Upper lobe of right lung (tissue), 1 donor: ENCODE measurements at places on chromosomes 5 and 9. TPM values are rescaled to one million over a fixed set of nuclear protein-coding genes. Genes with fewer than 3 reads are reported as not detected.
A peak's percentile ranks its signal among the peaks of the same experiment; 100 is the strongest.

The KLF4 gene
- 143 TPM for total RNA-seq

DNA sequence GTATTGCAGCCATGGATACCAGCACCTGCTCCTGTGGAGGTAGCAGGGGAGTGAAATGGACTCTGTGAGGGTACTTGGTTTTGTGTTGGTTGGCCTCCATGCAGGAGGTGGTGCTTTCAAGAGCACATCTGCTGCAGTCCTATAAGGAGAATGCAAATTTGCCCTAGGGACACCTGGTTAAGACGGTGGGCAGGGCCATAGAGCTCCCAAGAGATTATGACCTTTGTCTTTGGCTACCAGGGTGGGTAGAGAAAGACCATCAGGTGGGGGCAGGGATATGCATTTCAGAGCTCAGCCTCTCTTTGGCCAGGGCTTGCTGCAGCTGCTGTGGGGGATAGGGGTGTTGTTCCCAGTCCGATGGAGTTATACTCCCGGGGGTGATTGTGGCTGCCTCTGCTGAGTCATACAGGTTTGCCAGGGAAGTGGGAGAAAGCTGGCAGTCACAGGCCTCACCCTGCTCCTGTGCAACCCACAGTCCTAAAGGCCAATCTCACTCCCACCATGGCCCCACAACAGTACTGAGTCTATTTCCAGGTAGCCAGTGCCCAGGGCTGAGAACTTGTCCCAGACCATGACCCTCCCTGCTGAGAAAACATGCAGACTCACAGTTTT is 14.0 kb upstream of the PDLIM4 start:
- DNase-seq, result peak; percentile 29

- DNase-seq, result no peak
Measured at GRCh38 chr9:12314589-12314988, 378.6 kb upstream of the TYRP1 start.

The CERT1 gene
- 60.7 TPM for total RNA-seq

DNA sequence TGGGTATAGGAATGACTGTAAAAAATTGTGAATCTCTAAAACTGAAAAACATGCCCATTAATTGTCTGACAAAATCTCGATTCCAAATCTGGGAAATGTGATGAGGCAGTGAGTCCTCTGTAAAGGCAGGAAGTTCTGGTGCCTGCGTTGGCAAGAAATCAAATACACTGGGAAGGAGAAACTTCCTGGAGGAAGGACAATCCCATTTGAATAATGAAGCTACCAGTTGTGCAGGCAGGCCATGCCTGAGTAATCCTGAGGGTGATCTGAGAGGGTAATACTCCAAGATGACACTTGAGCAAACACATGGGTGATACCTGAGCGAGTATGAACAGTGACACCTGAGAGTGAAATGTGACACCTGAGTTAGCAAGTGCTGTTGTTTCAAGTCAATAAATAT is 49.7 kb downstream of the KIF24 start:
- no peak for DNase-seq

The NAIP gene
- 28.8 TPM for total RNA-seq

The GOLPH3 gene
- 112 TPM for total RNA-seq

DNA sequence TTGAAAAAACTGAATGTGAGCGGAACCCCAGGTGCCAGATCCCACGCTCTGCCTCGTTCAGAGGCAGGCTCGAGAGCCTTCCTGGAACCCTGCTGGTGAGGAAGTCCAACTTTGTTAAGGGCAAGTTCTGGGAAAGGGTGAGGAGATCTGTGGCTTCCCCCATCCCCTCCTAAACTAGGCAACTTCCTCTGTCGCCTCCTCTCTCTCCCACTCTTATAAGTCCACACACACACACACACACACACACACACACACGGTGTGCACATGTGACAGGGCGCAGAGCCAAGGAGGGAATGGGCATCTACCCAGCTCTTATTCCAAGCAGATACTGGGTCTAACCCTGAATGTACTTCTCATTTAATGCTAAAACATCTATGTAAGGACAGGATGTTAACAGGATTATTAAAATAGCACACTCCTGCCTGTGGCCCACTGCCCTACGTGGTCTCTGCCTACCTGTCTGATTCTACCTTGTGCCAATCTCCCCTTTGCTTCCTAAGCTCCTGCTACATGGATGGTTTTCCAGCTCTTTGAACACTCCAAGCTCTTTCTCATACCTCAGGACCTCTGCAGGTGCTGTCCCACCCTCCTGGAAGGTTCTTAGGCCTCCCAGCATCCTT is 72.4 kb upstream of the FBXW11 start:
- peak; percentile 67 for DNase-seq

The SHISAL2B gene
- not detected for total RNA-seq

DNA sequence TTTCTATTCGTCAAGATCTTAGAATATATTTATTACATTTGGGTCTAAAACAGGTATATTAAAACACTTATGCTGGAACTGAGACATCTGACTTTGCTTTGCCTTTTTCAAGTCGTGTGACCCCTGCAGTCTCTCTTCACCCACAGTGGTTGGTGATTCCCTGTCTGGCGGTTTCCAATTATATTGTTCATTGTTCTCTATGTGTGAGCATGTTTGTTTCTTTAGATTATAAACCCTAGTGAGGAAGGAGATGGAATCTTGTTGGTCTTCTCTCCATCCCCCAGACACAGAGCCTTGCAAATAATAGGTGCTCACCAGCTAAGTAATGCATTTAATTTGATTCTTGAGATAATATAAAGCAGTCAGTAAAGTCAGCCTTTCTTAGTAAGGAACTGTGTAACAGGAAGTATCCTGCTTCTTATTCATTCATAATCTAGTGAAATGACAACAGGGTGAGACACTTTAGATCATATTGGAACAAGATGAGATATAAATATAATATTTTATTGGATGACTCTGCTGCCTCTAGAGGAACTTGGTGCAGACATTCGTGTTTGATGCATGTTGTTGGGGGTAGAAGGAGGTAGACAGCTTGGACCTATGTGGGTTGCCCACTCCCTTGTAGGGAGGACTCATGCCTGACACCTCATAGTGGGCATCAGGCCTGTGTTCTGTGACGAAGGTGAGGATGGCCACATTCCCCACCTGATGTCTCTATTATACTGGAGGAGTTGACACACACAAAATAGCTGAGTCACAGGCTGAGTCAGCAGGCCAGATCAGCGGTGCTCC is 88.1 kb downstream of the FGF1 start:
- no peak for DNase-seq

GRCh38 chr5:181205761-181206649 is 1.0 kb upstream of the TRIM7 start:
- DNase-seq, result no peak

The CER1 gene
- not detected for total RNA-seq

GRCh38 chr5:41095324-41096101 is 24.4 kb upstream of the MROH2B start:
- no peak for DNase-seq

The NXNL2 gene
- total RNA-seq, result not detected

GRCh38 chr5:119301906-119302305 is 53.9 kb upstream of the TNFAIP8 start:
- DNase-seq, result no peak

The AGXT2 gene
- total RNA-seq, result not detected

The TRIM7 gene
- total RNA-seq, result 4.9 TPM

GRCh38 chr5:2269656-2270055 is 386.9 kb upstream of the IRX4 start:
- DNase-seq, result no peak

The PLAA gene
- 22.1 TPM for total RNA-seq

GRCh38 chr9:137382444-137383080 is 40.4 kb downstream of the EXD3 start:
- DNase-seq, result peak; percentile 60

DNA sequence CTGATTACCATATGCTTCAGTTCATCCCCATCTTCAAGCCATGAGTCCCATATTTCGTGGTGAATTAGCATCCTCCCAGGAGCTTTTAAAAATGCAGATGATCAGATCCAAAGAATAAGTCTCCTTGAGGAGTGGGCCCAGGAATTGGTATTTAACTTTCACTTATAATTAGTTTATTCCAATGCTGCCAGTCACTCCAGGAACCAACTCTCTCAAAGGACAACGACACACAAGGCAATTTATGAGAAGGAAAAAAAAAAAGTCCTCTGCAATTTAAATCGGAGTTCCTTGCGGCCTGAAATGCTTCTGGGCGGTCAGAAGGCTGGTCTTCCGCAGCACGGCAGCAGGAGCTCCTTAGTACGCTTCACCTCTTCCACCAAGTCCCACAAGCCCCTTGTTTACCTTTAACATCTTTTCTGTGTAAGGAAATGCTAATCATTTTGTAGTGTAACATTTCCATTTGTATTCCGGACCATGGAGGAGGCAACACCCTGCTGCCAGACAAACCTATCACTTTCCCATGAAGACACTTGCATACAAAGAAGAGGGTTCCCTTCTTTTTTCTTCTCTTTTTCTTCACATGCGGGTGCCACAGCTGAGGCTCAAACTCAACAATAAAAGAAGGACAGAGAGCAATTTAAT is 16.3 kb upstream of the KCNV2 start:
- no peak for DNase-seq

DNA sequence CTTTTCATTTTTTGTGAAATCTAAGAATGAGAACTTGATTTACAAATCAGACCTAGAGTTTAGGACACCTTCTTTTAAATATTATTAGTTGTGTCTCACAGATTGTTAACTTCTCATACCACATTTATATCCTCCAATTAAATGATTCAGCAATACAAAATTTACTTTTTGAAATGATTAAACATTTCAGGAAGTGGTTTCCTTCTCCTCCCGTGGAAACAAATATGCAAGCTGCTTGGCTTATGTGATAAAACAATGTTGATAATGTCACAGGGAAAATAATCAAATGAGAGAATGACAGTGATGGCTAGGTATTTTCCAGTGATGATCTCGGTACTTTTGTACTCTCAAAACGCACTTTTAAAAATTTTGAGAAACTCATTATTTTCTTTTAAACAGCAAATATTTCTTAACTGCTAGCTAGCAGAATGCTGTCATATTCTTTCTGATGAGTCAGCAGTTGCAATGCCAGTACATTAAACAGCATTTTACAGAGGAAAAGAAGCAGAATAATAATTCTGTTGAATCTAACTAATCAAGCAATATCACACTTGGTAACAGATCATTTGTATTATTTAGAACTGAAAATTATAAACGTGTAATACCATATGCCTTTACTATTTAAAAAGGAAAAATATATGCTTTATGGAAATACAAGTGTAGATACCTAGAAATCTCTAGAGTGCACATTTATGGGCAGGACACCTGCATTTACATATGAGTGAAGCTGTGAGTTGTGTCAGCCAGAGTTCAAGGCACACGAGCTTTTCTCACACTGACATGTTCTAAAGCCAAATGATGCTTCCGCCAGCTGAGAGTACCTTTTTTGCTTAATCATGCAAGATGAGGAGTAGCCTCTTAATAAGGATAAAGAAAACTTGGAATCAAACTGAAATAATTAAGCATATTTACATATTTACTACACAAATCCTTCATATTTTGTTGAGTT is 53.6 kb upstream of the CDH18 start:
- no peak for DNase-seq

DNA sequence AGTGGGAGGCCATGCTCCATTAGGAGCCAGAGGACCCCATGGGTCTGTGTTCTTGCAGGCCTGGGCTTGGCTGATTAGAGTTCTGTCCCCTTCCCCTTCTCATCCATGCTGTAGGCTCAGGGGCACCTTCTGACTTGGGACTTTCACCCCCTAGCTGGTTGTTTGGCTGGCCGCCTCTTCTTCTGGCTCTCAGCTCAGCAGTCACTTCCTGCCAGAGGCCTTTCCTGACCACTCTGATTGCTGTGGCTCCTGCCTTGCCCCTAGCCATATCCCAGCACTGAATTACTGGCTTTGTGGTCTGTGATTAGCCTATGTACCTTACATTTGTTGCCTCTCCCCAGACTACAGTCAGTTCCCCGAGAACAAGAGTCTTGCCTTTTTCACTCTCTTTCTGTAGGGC is 14.6 kb downstream of the ENTREP1 start:
- DNase-seq, result no peak

DNA sequence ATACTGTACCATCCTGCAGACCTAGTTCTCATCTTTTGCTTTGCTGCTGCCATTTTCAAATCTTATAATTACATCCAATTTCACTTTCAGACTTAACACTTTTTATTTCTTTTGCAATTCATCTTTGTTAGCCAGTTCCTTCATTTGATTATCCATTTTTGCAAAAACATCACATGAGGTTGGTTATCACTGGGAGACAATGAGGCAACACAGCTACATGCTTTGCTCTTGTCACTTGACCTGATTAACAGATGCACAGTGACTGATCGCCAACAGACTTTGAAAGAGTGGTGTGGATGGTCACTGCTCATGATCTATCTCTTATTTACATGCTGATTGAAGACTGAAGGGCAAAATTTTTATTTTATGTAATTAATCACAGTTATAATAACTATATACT is 17.0 kb upstream of the RNF20 start:
- no peak for DNase-seq

The RUSC2 gene
- 31.5 TPM for total RNA-seq

DNA sequence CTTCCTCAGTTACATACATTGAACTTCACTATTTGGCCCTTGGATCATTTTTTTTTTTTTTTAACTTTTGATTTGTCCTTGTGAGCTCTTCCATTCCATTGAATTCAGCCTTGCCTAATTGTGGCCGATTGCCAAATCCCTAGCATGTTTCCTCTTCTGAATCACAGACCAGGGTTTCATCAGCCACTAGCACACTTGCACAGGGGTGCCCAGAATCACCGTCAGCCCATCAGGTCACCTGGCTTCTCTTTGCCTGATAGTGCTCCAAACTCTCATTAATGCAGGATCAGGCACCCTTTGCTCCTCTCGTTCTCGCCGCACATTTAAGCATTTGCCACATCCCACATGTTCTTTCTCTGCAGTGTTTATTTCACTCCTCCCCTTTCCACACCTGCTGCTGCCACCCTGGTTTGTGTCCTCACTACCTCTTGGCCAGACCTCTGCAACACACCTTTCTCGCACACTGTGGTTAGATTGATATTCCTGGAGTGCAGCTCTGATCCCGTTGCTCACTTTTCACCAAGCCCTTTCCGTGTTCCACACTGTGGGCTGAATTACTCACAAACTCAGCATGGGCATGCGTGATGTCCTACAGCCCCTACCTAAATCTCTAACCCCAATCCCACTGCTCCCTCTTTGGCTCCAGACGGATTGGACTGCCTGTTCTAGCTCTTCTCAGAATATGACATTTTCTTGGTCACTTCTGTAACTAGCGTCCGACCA is 9.8 kb downstream of the PIK3R1 start:
- DNase-seq, result no peak

DNA sequence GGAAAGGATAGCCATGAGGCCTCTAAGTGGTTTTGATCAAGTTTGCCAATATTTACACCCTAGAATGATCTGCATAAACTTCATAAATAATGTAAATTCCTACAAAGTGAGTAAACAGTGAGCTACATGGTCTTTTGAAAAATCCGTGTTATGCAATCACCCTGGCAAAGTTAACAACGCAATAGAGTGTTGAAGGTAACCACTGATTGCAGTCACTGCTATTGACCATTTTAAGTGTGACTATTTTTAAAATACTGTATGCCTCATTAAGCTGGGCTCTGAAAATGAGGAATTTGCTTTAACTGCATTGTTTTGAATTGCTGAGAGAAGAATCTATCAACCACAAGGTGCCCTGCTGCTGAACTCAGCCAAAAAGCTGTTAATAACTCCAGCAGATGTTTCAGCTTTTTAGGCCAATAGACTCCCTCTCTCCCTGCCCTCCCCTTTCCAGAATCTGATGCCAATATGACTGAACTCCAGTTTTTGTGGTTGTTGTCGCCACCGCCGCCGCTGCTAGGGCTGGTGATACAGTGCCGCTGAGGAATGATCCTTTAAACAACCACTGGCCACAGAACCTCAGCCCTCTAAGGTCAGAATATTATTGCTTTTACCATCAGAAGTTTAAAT is 35.3 kb upstream of the SMARCA2 start:
- DNase-seq, result no peak

- no peak for DNase-seq
Measured at GRCh38 chr5:135324160-135324559, 74.9 kb downstream of the MACROH2A1 start.

The PPIC gene
- total RNA-seq, result 43.0 TPM
